ENCODE measurements at places on chromosomes 1 and 21.

DNA sequence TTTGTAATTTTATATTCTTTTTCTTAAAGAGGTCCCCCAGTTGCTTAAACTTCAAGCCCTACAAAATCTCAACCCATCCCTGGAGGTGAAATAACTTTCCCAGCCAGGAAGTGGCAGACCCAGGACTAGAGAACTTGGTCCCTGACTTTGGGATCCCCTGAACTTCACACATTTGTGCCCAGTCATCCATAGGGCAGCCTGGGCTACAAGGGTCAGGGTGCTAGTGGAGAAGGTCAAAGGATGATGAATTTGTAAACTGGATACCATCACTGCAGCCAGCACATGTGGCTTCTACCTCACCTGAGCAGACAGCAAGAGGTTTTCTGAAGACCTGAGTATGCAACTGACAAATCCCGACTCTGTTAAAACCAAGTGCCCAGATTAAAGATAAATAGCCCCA lies 31.4 kb downstream of the HIVEP3 start:
- no peak for DNase-seq

- no peak for DNase-seq
These were observed 23.7 kb downstream of the SRRM1 start for GRCh38 chr1:24666794-24667193.

GRCh38 chr1:205013683-205014367 lies 29.2 kb upstream of the CNTN2 start:
- no peak for DNase-seq

DNA sequence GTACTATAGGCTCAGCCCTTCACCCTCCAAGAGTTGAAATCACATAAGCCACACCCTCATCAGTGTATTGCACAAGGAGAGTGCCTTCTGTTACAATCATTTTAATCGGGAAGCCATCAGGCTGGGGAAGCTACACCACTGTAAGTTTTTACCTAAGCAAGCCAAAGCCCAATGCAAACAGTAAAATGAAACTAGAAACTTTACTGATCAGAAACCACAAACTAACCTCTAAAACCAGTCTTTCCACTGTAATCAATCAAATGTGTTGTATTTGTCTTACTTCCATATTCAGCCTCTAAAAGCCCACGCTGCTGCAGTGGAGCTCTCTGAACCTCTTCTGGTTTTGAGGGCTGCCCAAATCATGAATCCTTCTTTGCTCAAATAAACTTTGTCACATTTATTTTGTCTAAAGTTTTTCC lies 26.2 kb downstream of the CAPN8 start:
- DNase-seq, result no peak

DNA sequence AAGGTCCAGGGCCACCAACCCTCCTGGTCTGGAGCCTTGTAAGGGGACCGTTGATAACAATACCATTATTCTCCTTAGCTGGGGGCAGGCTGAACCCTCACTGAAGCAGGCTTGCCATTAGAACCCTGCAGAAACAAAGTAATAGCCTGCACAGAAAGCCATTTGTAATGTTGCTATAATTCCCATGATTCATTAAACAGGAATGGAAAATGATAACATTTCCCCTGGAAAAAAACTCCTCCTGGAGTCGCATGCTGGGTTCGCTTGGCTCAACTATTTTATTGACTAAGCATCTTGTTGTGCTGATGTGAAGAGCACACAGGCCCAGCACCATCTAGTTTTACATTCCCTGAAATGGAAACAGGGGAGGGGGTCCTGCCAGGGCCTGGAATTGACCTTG lies 155.6 kb upstream of the CSF3R start:
- no peak for DNase-seq

GRCh38 chr1:170288155-170288554 lies 142.4 kb downstream of the NTMT2 start:
- no peak for DNase-seq

GRCh38 chr1:41493117-41493536 lies 8.6 kb upstream of the EDN2 start:
- DNase-seq, result no peak

GRCh38 chr1:208052926-208053407 lies 142.0 kb upstream of the CD34 start:
- DNase-seq, result no peak
